Activated CD8-positive, alpha-beta memory T cell treated with anti-CD3 and anti-CD28 coated beads for 36 hours (primary cell): ENCODE measurements at places on chromosomes 3 and 15. TPM values are rescaled to one million over a fixed set of nuclear protein-coding genes. Genes with fewer than 3 reads are reported as not detected.

FAM107A gene
- not detected for total RNA-seq

ITIH1 gene
- not detected for total RNA-seq

ADGRG7 gene
- not detected for total RNA-seq

ASB14 gene
- not detected for total RNA-seq

CBLB gene
- 142 TPM for total RNA-seq

PXYLP1 gene
- total RNA-seq = 9.0 TPM

BFSP2 gene
- total RNA-seq = 0.61 TPM

TRA2B gene
- 303 TPM for total RNA-seq

ANKRD34C gene
- not detected for total RNA-seq

ECT2 gene
- total RNA-seq = 31.2 TPM

ACTRT3 gene
- total RNA-seq = 2.5 TPM

ZPLD1 gene
- total RNA-seq = not detected

SPATA12 gene
- total RNA-seq = not detected

CIDEC gene
- not detected for total RNA-seq

TMEM212 gene
- not detected for total RNA-seq

TAMM41 gene
- 25.5 TPM for total RNA-seq

KBTBD13 gene
- not detected for total RNA-seq
